ENCODE measurements at places on chromosomes 11 and 22.

GRCh38 chr11:61701242-61701886 is 21.2 kb downstream of the DAGLA start:
- DNase-seq: no peak

DNA sequence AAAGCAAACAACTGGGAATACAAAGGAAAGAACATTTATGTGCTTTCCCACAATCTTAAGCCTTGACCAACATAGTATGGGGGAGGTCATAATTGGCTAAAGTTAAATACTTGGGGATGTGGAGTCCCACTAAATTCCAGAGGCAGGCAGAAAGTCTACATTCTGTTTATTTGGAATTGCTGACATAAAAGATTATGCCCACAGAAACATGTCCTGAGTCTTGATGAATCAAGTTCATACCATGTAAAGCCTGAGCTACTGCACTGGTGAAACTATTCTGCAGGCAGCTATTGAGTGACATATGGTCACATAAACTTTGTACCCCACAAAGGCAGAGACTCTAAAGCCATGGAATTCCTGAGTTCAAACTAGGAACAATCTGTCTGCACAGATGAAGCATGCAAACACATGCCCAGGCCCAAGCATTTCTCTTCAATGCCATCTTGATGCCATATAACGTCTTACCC is 69.9 kb upstream of the CHRM4 start:
- DNase-seq: no peak

DNA sequence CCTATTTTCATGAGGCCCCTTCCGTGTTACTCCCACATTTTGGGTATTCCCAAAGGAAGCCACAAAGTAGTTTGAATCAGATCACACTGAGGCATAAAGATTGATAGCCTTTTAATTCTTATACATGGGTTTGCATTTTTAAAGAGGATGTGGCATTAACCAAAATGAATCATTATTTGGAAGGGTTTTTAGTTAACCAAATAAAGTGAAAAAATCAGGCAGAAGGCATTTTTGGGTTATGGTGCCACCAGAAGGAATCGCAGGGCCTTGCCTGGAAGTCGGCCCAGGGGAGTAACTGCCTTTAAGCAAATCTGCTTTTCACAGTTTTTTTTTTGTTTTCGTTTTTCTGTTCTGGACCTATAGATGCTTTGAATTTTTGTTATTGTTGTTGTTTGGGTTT is 55.4 kb downstream of the HSD17B12 start:
- DNase-seq: no peak

DNA sequence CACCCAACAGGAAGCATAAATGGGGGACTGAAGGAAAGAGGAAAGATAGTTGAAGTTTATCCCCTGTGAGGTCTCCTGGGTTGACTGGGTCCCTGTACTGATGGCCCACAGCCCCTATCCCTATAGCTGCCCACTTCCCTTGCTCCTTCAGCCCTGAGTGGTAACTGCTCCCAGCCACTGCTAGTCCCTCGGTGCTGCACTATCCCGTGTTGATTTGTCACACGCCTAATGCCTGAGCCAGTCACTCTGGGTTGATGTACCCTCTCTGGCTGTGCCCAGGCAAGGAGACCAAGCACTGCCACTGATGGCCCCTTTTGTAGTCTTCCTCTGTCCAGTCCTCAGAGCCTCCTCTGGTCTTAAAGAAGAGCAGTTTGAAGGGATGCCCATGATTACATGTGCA is 9.6 kb downstream of the GDPD5 start:
- no peak for DNase-seq

DNA sequence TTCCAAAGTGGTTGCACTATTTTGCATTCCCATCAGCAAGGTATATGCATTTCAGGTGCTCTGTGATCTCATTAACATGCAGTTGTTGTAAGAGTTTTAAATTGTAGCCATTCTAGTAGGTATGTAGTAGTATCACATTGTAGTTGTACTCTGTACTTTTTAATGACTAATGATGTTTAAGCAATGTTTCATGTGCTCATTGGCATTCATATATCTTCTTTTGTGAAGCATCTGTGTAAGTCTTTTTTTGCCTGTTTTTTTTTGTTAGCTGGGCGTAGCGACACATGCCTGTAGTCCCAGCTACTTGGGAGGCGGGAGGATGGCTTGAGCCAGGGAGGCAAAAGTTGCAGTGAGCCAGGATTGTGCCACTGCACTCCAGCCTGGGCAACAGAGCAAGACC is 11.3 kb upstream of the TRIM29 start:
- no peak for DNase-seq

- DNase-seq: no peak
Measured at GRCh38 chr11:77821349-77821851, 456 bp downstream of the AAMDC start.

DNA sequence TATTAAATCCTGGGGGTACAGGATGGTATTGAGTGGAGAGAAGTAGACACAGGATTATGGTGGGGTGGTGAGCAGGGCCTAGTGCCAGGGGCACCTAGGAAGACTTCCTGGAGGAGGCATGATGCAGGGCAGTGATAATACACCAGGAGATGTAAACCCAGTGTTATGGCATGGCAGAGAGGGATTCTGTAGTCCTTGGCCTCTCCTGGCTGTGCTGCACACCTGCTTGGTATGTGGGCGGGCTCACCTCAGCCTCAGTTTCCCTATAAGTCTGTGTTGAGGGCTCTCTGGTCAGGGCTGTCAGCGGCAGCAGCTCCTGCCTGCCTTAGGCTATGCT is 2.2 kb downstream of the PDXP start:
- no peak for DNase-seq
